ENCODE measurements at places on chromosomes 5 and 9. TPM values are rescaled to one million over a fixed set of nuclear protein-coding genes. Genes with fewer than 3 reads are reported as not detected.

GABRA6 gene
- not detected for total RNA-seq

INSL6 gene
- total RNA-seq, result not detected

ARID3C gene
- total RNA-seq, result not detected

MARCHF11 gene
- total RNA-seq, result not detected

WDR36 gene
- total RNA-seq, result 21.5 TPM

CETN3 gene
- total RNA-seq, result 11.1 TPM

QRFP gene
- not detected for total RNA-seq

PCA3 gene
- not detected for total RNA-seq

NR5A1 gene
- total RNA-seq, result 0.65 TPM

GADD45G gene
- 11.1 TPM for total RNA-seq

NUTM2F gene
- not detected for total RNA-seq

PCDHGC5 gene
- total RNA-seq, result 1.2 TPM

PRRT1B gene
- total RNA-seq, result not detected

SPINK4 gene
- not detected for total RNA-seq

OTP gene
- not detected for total RNA-seq

C5orf52 gene
- not detected for total RNA-seq

SHOC1 gene
- not detected for total RNA-seq

CCNO gene
- total RNA-seq, result not detected

BTNL9 gene
- 10.4 TPM for total RNA-seq

DOK3 gene
- 3.3 TPM for total RNA-seq

ALDH1A1 gene
- 41.8 TPM for total RNA-seq

FOXD4L4 gene
- total RNA-seq, result not detected

IL9 gene
- not detected for total RNA-seq

FGF10 gene
- total RNA-seq, result 0.86 TPM

ZNF300 gene
- total RNA-seq, result 0.57 TPM

CDKN2B-AS1 gene
- total RNA-seq, result not detected

PRR7 gene
- 0.88 TPM for total RNA-seq

CTXN3 gene
- not detected for total RNA-seq

C7 gene
- total RNA-seq, result 4.2 TPM

IL4 gene
- not detected for total RNA-seq

COL15A1 gene
- 7.7 TPM for total RNA-seq

KCNIP1 gene
- total RNA-seq, result not detected

ZNF484 gene
- total RNA-seq, result 6.1 TPM

RFESD gene
- total RNA-seq, result 3.2 TPM

C9orf50 gene
- total RNA-seq, result not detected

DENND1A gene
- total RNA-seq, result 13.9 TPM

CATSPER3 gene
- total RNA-seq, result 1.4 TPM

CER1 gene
- not detected for total RNA-seq

PCDHA2 gene
- total RNA-seq, result not detected

ADGRD2 gene
- total RNA-seq, result not detected

SLC6A18 gene
- total RNA-seq, result not detected

Data from psoas muscle (tissue), 8 donors.